ENCODE measurements at places on chromosomes 3 and 15.
A peak's percentile ranks its signal among the peaks of the same experiment; 100 is the strongest.

- peak; percentile 53 for DNase-seq
Measured at GRCh38 chr15:89090791-89091626, 2.8 kb downstream of the ABHD2 start.

DNA sequence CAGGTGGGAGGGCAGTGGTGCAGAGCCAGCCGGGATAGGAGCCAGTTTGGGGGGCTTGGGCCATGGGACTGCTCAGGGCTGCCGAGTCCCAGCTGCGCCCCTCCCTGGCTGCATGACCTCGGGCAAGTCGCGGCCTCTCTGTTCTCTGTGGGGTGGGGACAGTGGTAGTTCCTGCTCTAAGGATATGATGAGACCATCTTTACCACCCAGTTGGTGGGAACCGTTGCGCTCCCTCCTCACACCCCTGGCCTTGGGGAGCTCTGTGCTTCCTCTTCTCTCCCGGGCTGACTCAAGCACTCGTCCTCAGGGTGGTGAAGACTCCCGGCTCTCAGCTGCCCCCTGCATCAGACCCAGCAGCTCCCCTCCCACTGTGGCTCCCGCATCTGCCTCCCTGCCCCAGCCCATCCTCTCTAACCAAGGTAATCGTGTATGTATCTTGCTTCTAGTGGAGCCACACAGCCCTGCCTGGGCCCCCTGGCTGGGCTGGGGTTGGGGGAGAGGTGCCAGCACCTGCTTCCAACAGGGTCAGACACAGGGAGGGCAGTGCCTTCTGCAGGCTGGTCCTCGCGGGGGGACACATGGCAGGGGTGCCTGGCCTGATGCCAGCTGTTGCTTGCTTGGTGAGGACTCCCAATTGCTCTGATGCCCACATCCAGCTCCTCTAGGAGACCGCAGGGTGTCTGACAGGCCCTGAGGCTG lies 15.1 kb upstream of the STAB1 start:
- no peak for DNase-seq

DNA sequence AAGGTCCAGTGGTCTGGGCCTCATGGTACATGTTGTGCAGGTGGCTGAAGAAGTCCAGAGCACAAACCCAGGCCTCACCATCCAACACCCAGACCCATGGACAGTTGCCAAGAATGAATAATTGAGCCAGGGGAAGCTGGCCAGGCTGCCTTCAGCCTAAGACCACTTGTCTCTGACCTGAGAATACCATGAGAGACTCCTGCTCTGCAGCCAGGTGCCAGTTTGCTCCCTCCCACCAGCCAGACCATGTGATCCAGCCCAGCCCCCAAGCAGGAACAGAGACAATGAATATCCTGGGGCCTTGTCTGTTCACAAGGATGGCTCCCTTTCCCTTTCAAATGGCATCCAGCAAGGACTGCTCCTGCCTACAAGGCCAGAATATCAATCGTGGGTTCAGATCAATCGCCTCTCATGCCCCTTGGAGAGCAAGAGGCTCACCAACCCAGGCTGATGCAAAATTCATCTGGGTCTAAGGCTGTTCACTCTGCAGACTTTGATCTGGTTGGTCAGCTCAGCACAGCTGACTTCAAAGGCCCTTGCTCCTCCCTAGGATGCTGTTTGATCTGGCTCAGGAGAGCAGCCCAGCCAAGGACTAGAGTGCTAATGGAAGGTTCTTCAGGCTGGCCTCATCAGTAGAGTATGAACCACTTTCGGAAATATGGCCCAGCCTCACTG lies 13.4 kb downstream of the TRAIP start:
- no peak for DNase-seq

GRCh38 chr3:74640211-74640610 lies 25.8 kb upstream of the CNTN3 start:
- no peak for DNase-seq

DNA sequence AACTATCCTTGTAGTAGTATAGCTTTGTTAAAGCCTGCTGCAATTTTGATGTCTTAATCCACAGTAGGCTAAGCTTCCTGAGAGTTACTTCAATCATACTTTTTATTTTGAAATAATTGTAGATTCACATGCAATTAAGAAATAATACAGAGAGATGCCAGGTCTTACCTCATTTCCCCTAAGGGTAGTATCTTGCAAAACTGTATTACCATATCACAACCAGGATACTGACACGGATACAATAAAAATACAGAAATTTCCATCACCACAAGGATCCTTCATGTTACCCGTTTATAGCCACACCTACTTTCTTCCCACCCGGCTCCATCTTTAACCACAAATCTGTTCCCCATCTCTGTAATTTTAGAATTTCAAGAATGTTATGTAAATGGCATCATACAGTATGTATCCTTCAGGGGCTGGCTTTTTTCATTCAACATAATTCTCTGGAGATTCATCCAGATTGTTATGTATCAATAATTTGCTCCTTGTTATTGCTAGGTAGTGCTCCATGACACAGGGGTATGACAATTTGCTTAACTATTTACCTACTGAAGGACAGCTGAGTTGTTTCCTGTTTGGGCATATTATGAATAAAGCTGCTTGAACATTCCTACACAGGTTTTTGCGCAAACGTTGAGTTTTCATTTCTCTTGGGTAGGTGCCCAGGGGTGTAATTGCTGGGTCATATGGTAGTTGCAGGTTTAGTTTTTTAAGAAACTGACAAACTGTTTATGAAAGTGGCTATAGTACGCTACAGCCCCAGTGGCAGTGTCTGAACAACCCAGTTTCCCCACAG lies 21.6 kb downstream of the BDH1 start:
- DNase-seq: no peak

DNA sequence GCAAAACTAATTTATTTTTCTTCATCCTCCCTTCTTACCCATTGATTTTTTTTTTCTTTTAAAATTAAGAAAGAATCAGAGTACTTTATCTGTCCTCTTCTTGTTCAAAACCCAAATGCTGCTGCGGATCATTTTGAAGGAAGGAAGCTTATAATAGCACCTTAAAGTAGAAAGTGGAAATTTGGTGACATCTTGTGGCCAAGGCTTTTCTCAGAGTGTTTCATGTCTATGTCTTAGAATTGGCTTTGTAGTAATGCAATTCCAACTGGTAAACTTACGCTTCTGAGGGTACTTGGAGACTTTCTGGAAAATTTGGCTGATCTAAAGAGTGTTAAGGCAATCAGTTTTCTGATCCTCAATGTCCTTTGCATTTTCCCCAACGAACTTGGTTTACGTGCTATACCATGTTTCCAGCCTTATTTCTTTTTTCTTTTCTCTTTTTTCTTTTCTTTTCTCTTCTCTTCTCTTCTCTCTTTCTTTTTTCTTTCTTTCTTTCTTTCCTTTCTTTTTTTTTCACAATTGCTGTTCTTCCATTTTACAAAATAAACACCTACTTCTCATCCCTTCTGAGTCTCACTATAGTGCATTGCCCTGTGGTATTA lies 30.7 kb downstream of the C3orf38 start:
- peak; percentile 25 for DNase-seq
